Erythroblast (primary cell): ENCODE measurements at places on chromosomes 13 and 19.

GRCh38 chr19:9878511-9879196, 43.5 kb downstream of the PIN1 start:
- no peak for DNase-seq

GRCh38 chr19:51535535-51535934, 4.1 kb upstream of the SIGLEC6 start:
- DNase-seq = no peak

- no peak for DNase-seq
Observed at GRCh38 chr19:12670159-12670928, 3.7 kb downstream of the WDR83 start.

GRCh38 chr13:35252536-35253205, 223.8 kb downstream of the MAB21L1 start:
- no peak for DNase-seq

GRCh38 chr19:38734426-38735256, 9.6 kb downstream of the CAPN12 start:
- no peak for DNase-seq

DNA sequence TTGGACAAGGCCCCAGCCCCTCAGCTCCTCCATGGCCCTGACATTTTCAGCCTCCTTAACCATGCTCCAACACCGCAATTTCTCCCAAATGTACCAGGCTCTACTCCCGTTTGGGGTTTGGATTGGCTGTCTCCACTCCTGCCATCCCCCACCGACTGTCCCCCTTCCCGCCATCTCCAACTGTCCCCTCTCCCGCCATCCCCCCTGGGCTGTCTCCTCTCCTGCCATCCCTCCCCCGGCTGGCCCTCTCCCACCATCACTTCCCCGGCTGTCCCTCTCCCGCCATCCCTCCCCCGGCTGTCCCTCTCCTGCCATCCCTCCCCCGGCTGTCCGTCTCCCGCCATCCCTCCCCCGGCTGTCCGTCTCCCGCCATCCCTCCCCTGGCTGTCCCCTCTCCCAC, 5.4 kb downstream of the BCAT2 start:
- DNase-seq = no peak

DNA sequence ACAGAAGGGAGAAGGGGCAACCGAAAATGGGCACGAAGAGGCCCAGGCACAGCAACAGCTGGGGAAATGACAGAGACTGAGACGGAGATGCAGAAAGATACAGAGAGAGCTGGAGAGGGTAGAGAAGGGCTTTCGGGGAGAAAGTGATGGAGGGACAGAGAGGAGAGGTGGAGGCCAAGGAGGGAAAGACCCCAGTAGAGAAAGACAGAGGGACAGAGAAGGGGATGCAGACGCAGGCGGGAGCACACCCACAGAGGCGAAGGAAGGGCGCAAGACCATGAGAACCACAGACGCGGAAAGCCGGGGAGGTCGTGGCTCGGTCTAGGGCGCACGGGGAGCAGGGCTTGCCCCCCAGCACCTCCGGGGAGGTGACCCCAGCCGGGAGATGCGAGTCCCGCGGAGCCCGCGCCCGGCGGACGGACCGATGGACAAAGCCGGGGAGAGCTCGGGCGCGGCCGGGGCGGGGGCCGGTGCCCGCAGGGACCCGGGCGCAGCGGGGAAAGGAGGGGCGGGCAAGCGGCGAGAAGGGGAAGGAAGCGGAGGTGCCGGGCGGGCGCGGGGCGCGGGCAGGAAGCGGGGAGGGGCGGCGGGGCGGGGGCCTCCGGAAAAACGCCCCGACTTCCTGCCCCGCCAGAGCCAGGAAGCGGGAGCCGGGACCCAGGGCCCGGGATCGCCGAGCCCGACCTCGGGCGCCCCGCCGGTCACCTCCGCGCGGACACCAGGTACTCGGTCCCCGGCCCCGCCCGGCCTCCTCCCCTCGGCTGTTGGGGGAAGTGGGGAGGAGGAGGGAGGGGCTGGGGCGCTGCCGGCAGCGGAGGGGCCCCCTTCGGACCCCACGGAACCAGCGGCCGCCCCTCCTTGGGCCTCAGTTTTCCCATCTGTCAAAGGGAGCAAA, at the start of gene ARHGEF1:
Gene ARHGEF1, plus strand, starts transcription at position 617 of the 895 bp plus-strand sequence. CDS start 4,899 bp downstream, outside the sequence.
- no peak for DNase-seq

DNA sequence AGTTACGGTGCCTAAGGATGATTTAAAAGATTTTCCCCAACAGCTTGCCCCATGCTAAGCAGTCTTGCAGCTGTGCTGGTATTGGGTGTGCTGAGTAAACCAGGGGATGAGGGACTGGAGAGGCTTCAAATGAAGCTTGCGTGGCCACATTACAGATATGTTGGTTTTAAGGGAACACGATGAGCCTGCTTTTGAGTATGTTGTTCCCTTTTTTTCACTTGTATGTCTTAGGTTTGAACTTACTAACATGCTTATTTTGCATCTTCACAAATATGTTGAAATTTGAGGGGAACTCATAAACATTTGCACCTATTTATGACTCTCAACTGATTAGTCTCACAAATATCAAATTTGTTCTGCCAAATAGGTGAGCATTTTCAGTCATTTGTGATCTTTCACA, 2.0 kb upstream of the IL17D start:
- no peak for DNase-seq

DNA sequence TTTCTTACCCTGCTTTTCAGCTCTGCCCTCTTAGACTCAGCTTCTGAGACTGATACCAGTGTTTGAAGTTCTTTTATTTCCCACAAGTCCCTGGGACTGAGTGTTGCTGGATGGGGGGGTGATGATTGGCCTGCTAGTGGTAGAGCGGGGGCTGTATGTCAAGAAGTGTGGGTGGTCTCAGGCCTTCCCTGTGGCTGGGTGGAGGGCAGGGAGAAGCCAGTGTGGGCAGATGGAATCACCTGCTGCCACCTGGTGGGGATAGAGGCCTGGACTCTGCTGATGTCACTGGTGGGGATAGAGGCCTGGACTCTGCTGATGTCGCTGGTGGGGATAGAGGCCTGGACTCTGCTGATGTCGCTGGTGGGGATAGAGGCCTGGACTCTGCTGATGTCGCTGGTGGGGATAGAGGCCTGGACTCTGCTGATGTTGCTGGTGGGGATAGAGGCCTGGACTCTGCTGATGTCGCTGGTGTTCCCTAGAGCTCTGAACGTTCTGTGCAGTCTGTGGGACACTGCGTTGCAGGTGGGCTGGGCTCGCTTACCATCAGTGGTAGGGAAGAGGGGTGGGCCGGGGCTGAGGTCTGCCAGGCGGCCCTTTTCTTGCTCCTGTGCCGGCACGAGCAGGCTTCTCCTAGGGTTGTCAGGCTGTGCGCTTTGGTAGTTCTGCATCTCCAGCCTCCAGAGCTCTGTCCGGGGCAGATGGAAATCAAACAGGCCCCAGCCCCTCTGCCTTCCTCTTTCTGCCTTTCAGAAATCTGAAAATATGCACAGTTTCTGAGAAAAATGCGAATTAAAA, 101.3 kb downstream of the ARHGEF7 start:
- DNase-seq = peak; percentile 47

DNA sequence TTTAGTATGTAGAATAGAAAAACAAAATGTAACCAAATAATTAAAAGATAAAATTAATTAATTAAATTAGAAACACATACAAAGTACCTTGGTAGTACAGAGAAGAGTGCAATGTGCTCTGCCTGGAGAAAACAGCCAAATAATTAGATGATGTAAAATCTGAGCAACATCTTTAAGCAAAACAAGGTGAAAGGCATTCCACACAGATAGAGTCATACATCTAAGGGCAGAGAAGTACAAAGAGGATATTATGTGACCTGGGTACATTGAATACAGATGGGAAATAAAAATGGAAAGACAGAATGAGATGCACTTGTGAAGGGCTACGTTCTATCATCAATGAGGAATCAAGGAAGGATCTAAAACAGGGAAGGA, 25.2 kb upstream of the FNDC3A start:
- no peak for DNase-seq

DNA sequence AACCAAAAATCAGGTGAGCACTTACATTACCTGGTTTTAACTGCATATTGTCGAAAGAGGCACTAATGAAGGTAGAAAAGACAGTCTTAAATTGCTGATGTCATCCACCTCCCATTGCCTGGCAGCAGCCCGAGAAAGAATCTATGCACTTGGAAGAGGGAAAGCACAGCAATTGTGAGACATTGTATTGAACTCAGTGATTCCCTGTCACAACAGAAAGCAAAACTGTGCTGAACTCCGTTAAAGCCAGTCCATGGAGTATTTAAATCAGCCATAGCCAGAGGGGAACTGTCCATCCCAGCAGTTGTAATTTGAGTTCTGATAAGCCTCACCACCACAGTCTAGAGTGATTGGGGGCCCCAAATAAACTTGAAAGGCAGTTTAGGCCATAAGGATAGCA, 466.6 kb upstream of the PCDH9 start:
- no peak for DNase-seq

DNA sequence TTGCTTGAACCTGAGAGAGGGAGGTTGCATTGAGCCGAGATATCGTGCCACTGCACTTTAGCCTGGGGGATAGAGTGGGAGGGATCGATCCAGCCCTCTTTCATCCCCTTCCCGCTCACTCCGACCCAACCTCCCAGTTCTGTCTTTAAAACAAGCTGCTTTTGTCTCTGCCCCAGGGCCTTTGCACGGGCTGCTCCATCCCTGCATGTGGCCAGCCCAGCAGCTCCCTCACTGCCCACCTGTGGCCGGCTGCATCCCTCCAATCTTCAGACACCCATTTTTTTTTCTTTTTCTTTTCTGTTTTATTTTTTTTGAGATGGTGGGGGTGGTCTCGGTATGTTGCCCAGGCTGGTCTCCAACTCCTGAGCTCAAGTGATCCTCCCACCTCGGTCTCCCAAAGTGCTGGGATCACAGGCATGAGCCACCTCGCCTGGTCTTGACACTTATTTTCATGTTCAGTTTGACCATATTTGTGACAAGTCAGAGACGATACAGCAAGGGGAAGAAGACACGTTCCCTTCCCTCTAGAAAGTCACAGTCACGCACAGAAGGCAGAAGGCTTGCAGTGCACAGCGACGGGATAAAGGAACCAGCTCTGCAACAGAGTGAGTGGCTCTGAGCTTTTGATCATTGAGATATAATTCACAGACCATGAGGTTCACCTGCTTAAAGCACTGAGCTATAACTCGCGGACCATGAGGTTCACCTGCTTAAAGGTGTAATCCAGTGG, 31.8 kb downstream of the EFNA2 start:
- no peak for DNase-seq

GRCh38 chr19:7705387-7706187, 3.7 kb upstream of the FCER2 start:
- DNase-seq = no peak

DNA sequence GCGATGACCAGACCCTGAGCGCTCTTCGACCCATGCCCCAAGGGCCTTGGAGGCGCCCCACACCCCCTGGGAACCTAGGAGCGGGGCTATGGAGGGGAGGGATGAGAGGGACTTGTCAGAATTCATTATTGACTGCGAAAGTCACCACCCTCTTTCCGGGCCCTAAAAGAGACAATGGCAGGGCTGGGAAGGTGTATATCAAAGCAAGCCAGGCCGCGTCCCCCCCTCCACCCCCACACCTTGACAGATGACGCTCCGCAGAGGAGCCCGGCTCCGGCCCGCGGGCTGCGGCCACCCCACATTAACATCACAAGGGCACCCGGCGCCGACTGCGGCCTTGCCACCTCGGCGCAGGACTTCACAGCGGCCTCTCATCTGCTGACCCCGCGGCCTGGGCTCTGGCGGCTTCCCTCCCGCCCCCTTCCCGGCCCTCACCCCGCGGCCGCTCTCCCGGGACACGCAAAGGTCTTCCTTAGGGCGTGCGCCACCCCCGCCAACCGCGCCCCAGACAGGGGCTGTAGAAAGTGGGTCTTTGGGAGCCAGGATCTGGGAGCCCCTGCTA, 2.4 kb downstream of the CDX2 start:
- no peak for DNase-seq

DNA sequence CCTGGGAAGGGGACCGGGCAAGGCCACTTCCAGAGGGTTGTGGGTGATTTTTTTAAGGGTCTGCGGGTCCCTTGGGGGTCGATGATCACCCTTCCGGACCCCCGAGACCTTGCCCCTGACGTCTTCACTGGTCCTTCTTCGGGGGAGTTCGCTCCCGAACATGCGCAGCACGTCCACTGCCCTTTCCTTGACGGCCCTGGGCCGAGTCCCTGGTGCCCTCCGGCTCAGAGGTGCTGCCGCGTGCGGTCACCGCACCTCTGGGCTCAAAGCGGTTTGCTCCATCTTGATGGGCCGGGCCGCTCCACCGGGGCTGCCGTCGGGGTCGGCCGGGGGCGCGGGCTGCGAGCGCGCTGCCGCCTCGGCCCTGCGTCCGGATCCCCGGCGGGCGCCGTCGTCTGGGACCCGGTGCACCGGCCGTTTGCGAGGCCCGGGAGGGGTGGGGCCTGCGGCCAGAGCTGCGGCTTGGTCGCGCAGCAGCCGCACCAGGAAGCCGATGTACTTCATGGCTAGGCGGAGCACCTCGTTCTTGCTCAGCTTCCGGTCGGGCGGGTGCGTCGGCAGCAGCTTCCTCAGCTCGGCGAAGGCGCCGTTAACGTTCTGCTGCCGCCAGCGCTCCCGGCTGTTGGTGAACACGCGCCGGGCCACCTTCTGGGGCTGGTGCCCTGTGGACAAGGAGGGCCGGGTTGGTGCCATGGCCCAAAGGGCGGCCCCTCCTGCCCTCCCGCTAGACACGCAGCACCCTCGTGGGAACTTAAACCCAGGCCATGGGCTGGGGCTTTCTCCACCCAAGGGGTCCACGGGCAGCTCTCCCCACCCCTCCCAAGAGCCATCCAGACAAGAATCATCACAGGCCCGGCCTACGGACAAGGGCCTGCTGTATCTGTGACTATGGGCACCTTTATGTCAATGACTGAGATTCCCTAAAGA, 3.3 kb downstream of the LYL1 start:
- peak; percentile 89 for DNase-seq

DNA sequence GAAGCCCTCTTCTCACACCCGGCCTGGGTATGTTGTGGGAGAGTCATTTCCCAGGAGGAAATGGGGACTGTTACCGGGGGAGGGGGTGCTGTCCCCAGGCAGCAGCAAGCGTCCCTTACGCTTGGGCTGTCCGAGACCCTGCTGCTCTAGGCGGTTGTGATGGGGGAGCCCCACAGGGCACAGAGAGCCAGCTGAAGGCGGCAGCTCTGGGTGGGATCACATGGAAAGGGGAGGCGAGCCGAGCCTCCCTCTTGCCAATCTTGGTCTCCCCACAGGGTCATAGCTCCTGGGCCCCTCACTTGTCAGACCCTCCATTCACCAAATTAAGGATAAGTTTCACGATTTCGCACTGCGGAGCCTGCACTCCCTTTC, 22.0 kb downstream of the EPN1 start:
- DNase-seq = no peak

GRCh38 chr19:48371367-48371766, 7.2 kb downstream of the SYNGR4 start:
- DNase-seq = no peak

- peak; percentile 6 for DNase-seq
Observed at GRCh38 chr13:106561551-106562170, 6.3 kb downstream of the ARGLU1 start.
